ENCODE measurements at places on chromosomes 2 and 18.

DNA sequence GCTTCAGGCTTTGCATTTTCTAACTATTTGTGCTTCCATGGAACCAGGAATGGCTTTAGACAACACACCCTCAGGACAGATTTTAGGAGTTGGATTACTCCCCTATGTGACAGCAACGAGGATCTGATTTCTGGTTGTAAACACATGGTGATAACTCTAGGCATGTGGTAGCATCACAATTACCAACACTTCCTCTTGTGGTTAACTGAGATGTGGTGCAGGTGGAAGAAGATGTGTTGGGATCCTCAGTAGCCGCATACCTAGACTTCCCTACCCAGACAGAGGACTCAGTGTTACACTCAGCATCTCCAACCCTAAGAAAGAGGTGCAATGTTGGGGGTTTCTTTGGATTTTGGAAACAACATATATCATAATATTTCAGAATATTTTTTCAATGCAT lies 234.8 kb downstream of the DOK6 start:
- no peak for DNase-seq

- DNase-seq: no peak
These were observed 282.4 kb upstream of the NETO1 start for GRCh38 chr18:73150199-73150598.

- no peak for DNase-seq
These were observed 8.1 kb upstream of the ARHGAP15 start for GRCh38 chr2:143121079-143121478.

- no peak for DNase-seq
These were observed 150.3 kb downstream of the DTNB start for GRCh38 chr2:25523060-25523459.

DNA sequence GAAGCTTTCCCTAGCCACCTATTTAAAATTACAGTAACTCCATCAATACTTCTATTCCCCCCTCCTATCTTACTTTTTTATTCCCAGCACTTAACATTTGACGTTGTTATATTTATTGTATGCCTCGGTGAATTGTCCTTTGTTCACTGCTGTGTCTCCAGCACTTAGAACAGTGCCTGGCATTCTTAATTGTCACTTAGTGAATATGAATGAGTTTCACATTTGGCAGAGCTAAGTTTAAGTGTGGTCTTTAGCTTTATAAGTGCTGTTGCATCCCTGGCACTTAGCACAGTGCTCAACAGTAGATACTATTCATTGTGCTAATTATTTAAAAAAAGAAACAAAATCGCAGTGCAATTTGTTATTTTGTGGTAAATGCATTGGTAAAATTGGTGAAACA lies 1.7 kb downstream of the RMP24 start:
- DNase-seq: no peak

GRCh38 chr2:112547333-112547732 lies 5.1 kb downstream of the POLR1B start:
- no peak for DNase-seq

DNA sequence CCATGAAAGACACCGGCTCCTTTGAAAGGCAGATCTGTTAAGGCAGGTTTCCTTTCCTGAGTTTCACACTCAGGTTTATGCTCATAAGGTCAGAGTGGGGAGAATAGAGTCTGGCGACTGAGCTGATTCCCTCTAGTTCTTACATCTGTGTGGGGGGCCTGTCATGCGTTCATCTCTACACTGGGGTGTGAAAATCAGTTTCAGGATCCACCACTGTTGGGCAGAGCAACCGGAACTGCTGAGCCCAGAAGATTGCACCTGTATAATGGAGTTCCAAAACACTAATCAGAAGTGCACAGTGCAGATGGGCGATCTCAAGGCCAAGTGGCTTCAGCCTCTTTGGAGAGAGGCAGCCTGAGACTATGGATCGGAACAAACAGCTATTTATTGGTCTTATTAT lies 181.3 kb upstream of the NRP2 start:
- DNase-seq: no peak

GRCh38 chr18:36449451-36449850 lies 151.9 kb downstream of the FHOD3 start:
- no peak for DNase-seq

GRCh38 chr2:150555611-150556356 lies 68.3 kb upstream of the RND3 start:
- DNase-seq: no peak

GRCh38 chr2:182921234-182921633 lies 54.8 kb upstream of the FRZB start:
- no peak for DNase-seq

- DNase-seq: no peak
These were observed 64.6 kb upstream of the CNGA3 start for GRCh38 chr2:98281607-98282006.

DNA sequence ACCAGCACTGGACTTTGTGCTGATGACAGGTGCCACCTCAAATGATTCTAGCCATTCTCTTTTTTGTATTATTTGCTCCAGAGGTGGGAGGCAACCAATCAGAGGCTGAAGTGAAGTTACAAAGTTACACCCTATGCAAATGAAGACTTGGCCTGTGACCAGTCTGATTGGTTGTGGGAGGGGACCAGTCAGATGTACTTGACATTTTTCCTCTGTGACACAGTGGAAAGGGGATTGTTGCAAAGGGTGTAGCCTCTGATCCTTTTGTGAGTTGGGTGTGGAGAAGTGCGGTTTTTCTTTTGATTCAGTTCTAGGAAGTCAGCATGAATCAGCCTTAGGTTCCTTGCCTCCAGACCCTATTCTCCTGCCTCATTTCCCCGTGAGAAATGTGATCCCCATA lies 244.0 kb downstream of the ARL6IP6 start:
- no peak for DNase-seq

DNA sequence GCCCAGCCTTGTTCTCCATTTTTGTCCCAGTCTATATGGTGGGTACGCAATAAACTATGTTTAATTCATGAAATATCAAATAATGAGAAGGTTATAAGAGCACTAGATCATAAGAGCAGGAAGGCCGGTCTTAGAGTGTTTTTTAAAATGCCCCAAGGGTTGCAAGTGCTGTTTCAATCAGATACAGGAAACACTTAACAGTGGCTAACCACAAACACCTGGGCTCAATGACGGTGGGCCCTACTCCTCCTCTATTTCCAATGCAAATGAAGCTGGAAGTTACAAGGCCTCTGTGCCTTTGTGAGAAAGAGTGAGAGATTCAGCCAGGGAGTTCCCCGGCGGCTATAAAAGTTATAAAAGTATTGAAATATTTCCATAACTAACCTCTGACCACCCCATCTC lies 18.9 kb upstream of the WDR33 start:
- DNase-seq: peak; percentile 57

GRCh38 chr2:129673847-129674711 lies 305.4 kb upstream of the RAB6C start:
- no peak for DNase-seq

DNA sequence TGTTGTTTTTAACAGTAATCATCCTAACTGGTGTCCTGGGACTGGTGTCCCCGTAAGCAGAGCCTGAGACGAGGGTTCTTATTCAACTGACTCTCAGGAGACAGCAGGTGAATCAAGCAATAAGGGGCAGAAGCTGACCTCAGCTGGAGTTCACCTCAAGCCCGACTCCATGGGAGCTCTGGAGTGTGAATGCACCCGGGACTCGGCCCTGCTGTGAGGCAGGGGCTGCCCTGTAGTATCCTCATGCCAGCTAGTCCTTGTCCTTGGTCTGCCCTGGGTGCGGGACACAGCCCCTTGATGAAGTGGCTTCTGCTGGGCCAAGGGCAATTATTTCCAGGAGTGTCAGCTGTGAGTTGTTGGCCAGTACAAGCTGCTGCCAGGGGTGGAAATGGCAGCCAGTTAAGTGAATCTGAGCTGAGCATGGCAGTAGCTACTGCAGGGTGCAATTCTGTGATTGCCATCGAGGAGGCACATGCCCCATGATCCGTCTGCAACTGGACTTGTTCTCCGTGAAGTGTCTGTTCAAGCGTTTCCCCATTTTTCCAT lies 54.9 kb upstream of the OTOS start:
- no peak for DNase-seq

- no peak for DNase-seq
These were observed 192.8 kb downstream of the CDCA7 start for GRCh38 chr2:173547499-173547898.

DNA sequence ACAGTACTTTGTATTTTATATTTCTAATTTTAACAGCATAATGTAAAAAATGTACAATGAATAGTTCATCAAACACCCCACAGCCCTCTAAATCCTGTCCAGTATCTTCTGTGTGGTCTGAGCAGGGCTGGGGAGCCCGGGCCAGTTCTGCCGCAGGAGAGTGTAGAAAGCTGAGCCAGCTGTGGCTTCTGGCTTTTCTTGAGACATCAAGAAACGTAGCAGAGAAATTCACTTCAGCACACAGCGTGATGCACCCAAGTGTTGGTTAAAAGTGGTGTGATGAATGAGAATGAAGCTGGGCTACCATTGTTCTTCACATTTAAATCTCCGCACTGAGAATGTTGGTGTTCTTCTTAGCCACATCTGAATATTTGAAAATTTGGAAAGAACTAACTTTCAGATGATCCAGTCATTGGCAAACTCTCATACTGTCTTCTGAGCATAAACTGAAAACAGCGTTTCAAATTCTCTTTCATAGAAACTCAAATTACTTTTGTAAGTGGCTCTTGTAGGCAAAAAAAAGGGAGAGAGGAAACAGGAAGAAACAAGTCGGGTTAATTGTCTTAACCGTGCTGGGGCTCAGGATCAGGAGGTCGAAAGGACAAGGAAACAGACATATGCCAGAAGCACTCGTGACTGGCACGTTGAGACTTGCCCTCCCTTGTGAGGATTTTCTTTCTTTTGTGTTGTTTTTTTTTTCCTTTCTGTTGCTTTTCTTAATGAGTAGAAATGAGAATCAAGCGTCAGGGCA lies 23.4 kb upstream of the TMEM87B start:
- DNase-seq: no peak

GRCh38 chr2:224410946-224411561 lies 9.1 kb upstream of the FAM124B start:
- no peak for DNase-seq

DNA sequence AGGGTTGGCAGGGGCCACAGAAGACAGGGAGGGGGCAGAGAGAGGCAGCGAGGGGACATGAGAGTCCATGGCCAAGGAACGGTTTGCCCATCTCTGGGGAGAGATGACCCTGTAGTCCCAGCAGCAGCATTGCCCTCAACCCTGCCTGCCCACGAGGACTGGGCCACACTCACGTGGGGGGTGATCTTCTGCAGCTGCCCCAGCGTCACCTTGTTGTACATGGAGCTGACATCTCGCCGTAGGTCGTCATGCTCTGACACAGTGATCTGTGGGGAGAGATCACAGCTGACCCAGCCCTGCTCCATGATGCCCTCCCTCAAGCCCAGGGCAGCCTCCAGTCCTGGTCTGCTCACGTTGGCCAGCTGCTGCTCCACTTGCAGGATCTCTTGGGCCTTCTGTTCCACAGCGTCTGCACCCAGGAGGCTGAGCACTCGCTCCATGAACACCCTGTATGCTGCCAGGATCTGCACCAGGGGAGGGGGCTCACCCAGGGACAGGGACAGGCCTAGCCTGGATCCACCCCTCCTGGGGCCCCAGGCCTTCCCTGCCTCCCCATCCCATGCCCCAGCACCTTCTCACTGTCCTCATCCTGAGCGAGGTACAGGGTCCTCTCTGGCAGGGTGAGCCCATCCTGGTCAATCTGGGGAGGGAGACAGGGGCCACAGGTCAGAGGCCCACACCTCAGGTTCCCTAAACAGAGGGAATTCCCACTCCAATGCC lies 2.8 kb downstream of the ECEL1 start:
- no peak for DNase-seq

- no peak for DNase-seq
These were observed 53.1 kb downstream of the RHBDD1 start for GRCh38 chr2:226888971-226889370.

- DNase-seq: no peak
These were observed 404.5 kb downstream of the EPHA4 start for GRCh38 chr2:221167561-221167960.

DNA sequence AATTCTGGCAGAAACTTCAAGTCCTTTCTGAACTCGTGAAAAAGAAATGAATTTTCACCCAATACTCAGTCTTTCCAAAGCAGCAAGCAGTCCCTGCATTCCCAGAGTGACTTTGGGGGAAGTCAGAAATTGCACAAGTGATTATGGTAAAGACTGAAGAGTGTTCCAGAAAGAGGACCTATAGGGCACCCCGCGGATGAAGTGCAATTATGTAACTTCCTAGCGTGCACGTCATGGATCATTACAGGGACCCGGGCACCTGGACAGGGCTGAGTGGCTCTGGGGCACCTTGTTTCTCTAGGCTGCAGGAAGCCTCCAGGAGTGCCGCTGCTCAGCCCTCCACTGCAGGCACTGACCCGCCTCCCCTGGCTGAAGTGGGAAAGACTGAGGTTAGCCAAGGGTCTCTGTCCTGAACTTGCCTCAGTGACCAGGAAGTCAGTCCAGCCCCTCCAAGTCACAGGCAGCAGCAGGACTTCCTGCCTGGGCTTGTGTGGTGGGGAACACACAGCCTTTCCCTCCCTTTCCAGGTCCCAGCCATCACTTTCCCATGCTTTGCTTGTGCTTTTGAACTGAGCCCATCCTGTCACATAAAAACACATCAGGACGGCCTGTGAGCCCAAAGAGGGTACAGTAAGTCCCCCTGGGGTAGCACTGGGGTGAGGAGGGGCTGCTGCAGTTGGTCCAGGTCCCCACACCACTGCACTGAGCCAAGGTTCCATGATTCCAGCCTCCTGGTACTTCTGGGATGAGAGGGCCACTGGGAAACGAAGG lies 19.8 kb downstream of the TMEM185B start:
- no peak for DNase-seq

GRCh38 chr18:77560341-77560992 lies 310.8 kb downstream of the GALR1 start:
- no peak for DNase-seq

DNA sequence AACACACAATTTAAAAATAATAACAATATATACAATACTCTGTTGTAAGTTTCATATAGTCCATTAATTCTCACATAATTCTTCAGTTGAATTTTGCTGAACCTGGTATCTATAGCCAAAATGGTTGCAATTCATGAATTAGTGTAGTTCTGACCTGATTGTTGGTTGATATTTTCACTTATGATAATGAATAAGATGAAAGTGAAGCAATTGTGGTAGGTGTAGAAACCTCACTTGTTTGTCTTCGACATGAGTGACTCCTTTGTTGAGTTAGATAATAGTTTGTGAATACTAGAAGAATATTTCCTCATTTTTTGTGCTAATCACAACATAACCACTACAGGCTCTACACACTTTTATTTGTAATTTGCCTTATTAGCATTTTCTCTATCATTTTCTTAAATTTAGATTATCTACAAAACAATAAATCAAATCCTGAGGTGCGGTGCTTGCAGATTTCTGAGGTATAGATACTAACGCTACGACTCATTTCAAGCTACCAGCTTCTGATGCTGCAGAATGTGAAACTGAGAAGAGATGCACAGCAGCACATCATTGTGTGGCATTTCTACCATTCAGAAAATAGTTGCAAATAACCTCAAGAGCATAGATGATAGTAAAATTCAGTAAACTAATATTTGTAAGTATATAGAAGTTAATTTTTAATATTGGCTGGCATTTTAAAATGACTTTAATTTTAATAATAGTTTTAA lies 117.9 kb downstream of the KCNH7 start:
- DNase-seq: no peak

DNA sequence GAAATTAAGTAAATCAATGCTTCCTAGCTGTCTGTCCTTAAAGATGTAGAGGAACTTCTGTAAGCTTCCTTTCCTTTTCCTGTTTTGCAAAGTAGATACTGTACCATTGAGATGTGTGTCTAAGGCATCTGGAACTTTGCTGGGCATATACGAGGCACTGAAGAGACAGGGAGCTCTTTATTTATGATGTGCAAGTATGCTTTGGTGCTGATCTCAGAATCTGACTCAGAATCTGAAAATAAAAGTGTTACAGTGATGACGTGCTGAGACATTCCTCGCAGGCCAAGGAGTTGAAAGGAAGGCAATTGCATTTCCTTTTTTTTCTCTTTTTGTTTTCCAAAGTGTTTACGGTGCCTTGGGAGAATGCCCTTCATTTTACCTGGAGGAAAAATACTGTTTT lies 230.9 kb upstream of the RGPD4 start:
- no peak for DNase-seq

Measured in activated gamma-delta T cell treated with Interleukin-2 at 50 U/mL for 16 hours (primary cell).